Endothelial cell of umbilical vein (primary cell): ENCODE measurements at places on chromosomes 7 and 10.

DNA sequence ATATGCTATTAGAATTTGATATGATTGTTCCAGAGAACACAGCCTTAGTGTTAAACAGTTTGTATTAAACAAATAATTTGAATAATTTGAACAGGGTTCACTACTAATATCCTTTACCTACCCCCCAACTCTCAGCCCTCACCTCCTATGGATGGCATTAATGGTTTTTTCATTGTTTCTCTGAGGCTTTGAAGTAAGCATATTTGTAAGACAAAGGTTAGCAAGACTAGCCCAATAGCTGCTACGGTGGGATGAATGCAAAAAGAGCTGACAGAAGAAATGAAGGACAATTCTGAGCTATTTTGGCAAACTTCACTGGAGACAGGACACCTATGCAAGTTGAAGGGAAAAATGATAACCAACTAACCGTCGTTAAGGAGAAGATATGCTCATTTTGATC is 61.6 kb downstream of the ARL4A start:
- no peak for DNase-seq

DNA sequence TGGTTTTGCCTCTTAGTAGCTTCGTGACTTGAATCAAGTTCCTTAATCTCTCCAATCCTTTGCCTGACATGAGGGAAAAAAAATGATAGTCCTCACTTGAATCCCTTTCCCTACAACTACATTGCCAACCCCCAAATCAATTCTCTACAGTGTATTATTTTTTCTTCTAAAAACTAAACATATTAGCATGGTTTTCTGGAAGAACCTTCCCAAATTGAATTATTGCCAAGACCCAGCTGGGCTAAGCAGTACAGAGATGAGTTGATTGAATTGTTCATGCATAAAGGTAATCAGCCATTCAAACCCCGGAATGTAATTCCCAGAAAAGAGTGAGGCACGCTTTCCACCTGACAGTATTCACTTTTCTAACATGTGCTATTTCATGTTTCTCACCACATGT is 155.6 kb upstream of the AGR3 start:
- no peak for DNase-seq

- peak; percentile 22 for DNase-seq
These were observed at the start of gene ITGA8 for GRCh38 chr10:15719899-15720634. TSS of gene ITGA8 (minus strand) at chr10:15719922. CDS start at chr10:15719771, 151 bp downstream.

- DNase-seq: peak; percentile 60
These were observed 79.3 kb downstream of the INSYN2A start for GRCh38 chr10:127117125-127117524.

DNA sequence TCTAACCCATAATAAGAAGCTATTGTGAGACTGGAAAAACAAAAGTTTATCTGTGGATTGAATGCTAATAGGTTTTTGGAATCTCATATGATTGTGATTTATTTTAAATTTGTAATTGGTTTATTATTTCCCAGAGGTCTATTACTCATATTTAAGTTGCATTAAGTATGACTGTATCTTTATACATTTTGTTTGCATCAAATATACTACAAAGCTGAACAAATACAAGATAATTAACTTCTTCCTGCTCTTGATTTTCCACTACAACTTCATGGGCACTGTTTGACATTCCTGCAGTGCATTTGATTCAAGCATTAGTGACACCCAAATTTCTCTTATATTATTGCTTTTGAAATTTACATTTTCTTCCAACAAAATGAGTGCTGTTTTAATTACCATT is 303.8 kb upstream of the LRRTM3 start:
- no peak for DNase-seq

- no peak for DNase-seq
These were observed 174.7 kb downstream of the ARL4A start for GRCh38 chr7:12862146-12862545.

DNA sequence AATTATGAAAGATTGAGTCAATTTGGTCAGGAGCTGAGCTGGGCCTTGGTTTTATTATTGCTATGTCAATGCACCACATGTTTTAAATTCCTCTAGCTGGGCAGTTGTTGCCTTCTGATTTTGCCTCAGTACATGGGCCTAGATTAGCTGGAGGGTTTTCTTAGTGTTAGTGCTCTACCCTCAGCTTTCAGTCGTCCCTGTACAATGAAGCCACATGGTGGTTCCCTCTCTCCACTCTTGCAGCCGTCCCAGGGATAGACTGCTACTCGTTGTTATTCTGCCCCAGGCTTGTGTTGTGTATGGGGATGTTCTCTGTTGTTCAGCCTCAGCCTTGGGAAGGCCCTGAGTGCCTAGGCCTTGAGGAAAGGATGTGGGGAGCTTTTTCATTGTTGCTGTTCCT is 37.0 kb downstream of the NHLRC2 start:
- no peak for DNase-seq

DNA sequence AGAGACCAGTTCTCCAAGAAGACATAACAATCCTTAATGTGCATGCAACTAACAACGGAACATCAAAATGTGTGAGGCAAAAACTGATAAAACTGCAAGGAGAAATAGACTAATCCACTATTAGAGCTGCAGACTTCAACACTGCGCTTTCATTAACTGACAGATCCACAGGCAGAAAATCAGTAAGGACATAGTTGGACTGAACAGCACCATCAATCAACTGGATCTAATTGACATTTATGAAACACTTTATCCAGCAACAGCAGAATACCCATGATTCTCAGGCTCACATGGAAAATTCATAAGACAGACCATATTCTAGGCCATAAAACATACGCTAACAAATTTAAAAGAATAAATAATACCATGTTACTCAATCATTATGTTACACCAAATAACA is 21.6 kb upstream of the ATP6V0A4 start:
- no peak for DNase-seq

- DNase-seq: no peak
These were observed 14.4 kb upstream of the CRYGN start for GRCh38 chr7:151454305-151454704.

DNA sequence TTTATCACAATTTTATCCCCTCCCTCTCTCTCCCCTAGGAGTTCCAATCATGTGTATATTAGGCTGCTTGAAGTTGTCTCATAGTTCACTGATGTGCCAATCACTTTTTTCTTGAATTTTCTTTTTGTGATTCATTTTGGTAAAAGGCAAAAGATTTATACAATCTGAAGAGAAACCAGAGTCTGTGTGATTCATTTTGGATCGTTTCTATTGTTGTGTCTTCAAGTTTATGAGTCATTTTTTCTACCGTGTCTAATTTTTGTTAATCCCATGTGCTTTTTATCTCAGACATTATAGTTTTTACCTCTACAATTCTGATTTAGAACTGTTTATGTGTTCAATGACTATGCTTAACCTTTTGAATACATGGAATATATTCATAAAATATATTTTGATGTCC is 483.9 kb upstream of the AUTS2 start:
- no peak for DNase-seq

- DNase-seq: no peak
These were observed 68.0 kb downstream of the CXCL12 start for GRCh38 chr10:44316922-44317215.

DNA sequence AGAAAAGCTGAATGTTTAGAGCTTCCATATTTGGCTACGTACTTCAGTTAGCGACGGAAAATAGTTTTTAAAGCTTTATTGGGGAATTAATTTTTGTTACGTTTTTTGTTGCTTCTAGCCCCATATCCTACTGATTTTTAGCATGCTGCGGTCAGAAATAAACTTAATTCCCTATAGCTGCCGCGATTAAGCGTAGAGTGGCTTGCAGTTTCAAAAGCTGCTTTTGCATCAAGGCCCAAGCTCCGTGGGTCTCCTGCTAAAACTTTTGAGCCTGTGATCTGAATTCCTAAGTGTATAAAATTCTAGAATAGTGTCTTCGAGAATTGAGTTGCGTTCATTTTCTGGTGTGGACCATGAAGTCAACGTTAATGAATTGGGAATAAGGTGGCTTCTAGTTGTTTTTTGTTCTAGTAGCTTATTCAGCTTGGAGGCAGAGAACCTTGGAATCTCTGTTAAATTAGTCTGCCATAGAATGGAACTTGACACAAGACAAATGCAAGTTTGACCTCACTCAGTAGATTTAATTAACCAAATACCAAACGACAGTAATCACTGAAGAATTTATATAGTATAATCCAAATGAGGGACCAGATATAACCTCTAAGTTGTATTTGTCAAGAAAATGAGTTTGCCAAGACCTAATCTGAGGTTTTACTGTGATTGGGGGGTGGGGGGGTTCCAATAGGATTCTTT is 977 bp downstream of the CALU start:
- peak; percentile 13 for DNase-seq

GRCh38 chr10:99966306-99966705 is 43.4 kb downstream of the DNMBP start:
- peak; percentile 93 for DNase-seq

- DNase-seq: no peak
These were observed 8.8 kb downstream of the TMEM120A start for GRCh38 chr7:75985518-75986146.

- no peak for DNase-seq
These were observed 105.7 kb downstream of the GRB10 start for GRCh38 chr7:50676740-50677637.

GRCh38 chr10:3693022-3693697 is 91.8 kb downstream of the KLF6 start:
- DNase-seq: no peak

DNA sequence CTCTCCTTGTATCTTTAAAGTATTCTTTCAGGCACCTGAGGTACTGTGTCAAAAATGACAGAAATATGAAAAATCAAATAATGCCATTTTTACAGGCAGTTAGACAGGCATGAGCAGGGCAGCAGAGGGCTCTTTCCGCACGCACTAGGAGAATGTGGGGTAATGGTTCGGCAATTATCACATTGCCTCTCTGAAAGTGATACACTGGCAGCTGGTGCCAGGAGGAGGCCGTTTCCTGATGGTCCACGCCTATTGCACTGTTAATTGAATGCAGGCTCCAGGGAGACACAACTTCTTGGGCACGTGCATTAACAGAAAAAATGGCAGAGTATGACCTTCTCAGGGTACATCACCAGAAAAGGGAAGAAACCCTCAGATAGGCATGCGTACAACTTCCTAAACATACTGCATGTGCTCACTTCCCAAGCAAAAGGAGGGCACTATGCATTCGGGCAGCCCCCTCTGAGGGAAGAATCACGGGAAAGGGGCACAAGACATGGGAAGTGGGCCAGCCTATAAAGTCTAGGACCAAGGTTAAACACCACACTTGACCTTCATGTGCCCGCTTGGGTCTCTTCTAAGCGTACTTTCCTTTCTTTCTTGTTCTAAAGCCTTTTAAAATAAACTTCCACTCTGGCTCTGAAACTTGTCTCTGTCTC is 161.7 kb downstream of the TNS3 start:
- no peak for DNase-seq

GRCh38 chr10:104146882-104147281 is 24.9 kb downstream of the SFR1 start:
- DNase-seq: no peak

GRCh38 chr7:157271991-157272324 is 64.8 kb upstream of the DNAJB6 start:
- peak; percentile 79 for DNase-seq

- DNase-seq: no peak
These were observed 364.8 kb downstream of the SFMBT2 start for GRCh38 chr10:7045891-7046599.

DNA sequence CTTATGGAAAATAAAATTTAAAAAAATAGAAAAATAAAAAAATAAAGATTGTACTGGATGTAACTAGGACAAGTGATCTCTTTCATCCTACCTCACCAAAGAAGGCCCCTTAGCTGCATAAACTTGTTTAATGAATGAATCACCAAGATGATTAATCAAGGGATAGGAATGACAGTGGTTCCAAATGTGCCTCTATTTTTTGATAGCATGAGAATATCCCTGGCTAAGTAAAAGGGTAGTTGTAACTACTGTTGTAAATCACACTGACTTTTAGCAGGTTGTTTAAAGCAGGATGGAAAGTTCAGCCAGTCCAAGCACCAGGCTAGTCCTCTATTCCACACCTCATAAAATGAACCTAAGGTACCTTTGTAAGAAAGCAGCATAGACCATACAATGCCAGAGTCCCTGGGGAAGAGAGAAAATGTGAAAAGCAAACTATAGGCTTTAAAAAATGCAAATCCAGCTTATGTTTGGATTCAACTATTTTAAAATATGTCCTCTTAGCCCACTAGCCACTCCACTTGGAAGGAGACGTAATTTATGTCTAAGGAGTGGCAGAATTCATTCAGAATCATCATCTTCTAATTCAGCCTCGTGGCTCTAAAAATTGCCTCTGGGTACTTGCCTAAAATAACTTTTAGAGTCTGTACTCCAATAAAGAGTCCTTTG is 126.8 kb downstream of the SKIDA1 start:
- no peak for DNase-seq

DNA sequence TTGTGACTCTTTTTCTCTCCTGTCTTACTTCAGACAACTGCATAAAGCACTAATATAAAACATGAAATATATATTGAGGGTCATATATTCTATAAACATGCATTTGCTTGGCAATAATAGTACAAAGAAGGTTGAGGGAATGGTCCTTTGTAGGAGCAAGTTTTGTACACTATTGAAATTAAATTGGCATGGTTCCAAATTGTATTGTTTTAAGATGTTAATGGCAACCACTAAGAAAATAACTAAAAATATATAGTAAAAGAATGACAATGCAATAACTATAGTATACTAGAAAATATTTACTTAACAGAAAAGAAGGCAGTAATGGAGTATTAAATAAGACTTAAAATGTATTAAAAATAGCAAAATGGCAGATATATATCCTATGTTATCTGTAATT is 33.7 kb upstream of the KAT6B start:
- peak; percentile 5 for DNase-seq

DNA sequence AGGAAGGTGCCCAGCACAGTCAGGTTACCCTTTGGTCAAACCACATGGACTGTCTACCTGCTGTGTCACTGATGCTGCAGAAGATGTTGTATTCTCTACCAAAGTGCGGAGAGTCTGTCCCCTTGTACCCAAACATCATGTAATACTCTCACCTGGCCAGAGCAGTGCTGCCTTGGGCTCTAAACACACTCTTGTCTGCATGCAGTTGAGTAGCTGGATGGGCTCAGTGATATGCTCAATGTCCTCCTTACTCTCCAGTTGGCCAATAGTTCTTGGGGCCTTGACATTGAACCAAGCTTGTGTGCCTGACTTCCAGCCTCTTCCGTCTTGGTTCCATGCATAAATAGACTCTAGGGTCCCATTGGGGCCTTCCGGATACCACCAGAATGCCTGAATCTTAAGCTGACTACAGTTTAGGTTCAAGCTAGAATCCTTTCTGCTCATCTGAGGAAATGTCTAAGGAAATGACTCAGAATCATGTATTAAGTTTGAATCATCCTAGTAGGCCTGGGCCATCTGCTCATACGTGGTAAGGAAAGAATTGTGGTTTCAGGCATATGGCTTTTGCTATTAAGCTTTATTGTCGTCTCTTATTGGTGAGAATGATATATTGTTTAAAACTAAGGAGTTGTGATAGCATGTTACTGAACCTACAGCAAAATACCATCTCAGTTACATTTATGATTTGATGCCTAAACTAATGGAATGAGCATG is 118.0 kb downstream of the OTUD1 start:
- DNase-seq: no peak
